ENCODE measurements at places on chromosomes 2 and 18.

- DNase-seq: no peak
Observed at GRCh38 chr2:39290433-39290832, 46.7 kb upstream of the CDKL4 start.

GRCh38 chr2:164511738-164512137 lies 109.5 kb downstream of the GRB14 start:
- DNase-seq: no peak

- DNase-seq: no peak
Observed at GRCh38 chr2:27707462-27708256, 44.0 kb downstream of the SLC4A1AP start.

DNA sequence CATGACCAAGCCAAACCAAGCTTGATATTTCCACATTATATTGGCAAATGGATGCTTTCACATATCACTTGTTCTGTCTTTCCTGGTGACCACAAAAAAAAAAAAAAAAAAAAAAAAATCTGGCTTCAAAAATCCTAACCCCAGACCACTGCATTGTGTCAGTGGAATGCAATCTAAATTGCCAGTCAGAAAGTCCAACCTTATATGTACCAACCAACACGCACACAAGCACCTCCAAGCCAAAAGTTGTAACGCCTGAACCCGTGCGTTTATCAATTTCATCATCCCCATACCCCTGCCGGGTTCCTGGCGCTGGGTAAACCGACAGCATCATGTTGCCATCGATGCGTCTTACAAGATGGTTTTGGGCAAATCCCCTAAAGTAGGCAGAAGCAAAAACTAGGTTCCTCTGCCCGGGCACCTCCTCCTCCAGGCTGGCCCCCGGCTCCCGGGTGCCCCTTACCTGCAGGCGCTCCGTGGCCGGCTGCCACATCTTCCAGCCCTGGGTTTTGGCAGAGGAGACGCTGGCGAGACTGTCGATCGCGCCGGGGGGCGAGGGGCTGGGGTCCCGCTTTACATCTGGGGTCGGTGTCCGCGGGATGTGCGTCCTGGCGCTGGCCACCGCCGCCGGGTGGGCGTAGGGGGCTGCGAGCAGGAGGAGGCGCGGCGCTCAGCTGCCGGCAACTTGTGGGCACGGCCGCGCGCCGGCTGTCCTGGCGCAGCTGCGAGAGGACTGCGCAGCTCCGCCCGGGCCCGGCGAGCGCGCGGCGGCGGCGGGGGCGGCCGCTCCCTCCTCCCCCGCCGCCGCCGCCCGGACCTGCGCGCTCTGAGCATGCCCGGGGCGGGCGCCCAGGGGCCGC lies at the start of gene PID1:
TSS of gene PID1 (minus strand) at position 737 of the 860 bp plus-strand sequence. CDS start at position 493, 244 bp downstream.
- DNase-seq: no peak

DNA sequence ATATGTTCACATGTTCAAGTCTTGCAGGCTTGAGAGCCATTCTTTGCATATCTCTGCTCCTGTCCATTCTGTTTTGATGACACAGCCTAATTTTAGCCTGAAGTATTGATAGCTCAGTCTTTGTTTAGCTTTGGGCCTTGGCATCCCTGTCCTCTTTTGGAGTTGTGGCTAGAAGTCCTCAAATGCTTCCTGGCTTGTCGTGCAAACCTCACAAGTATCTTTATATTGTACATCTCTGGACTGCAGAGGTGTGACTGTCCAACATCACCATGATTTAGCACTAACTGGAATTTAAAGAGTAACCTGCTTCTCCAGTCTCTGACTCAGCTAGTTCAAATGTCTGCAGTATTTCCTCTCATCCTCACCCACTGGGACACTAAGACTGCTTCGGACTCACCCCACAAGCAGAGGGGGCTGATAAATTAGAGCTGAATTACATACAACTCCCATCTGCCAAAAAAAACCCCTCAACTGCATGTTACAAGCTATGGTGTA lies 11.7 kb downstream of the PFN4 start:
- DNase-seq: no peak

- no peak for DNase-seq
Observed at GRCh38 chr2:234199996-234200395, 149.5 kb downstream of the SPP2 start.

GRCh38 chr2:228690681-228691080 lies 509.2 kb upstream of the SPHKAP start:
- no peak for DNase-seq

DNA sequence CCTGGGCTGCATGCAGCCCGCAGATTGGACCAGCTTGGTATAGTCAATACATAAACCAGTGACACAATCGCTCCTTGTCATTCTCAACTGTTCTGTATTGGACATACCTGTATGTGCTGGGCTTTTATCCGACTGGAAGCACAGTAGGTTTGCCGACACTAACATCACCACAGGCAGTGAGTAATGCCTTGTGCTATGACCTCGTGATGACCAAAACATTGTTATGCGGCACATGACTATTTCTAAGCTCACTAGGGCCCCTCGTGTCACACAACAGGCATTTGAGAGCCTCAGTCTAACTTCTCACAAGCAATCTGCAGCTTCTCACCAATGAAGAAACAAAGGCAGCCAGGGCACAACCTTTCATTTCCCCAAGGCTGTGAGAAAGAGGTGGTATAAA lies 320.8 kb downstream of the AFF3 start:
- DNase-seq: no peak

- no peak for DNase-seq
Observed at GRCh38 chr2:127463155-127463991, 45.1 kb downstream of the PROC start.

- no peak for DNase-seq
Observed at GRCh38 chr2:156473445-156473844, 37.3 kb downstream of the GPD2 start.

- DNase-seq: no peak
Observed at GRCh38 chr2:99818842-99819241, 323.5 kb downstream of the AFF3 start.

- no peak for DNase-seq
Observed at GRCh38 chr2:62293490-62294271, 97.8 kb downstream of the B3GNT2 start.

DNA sequence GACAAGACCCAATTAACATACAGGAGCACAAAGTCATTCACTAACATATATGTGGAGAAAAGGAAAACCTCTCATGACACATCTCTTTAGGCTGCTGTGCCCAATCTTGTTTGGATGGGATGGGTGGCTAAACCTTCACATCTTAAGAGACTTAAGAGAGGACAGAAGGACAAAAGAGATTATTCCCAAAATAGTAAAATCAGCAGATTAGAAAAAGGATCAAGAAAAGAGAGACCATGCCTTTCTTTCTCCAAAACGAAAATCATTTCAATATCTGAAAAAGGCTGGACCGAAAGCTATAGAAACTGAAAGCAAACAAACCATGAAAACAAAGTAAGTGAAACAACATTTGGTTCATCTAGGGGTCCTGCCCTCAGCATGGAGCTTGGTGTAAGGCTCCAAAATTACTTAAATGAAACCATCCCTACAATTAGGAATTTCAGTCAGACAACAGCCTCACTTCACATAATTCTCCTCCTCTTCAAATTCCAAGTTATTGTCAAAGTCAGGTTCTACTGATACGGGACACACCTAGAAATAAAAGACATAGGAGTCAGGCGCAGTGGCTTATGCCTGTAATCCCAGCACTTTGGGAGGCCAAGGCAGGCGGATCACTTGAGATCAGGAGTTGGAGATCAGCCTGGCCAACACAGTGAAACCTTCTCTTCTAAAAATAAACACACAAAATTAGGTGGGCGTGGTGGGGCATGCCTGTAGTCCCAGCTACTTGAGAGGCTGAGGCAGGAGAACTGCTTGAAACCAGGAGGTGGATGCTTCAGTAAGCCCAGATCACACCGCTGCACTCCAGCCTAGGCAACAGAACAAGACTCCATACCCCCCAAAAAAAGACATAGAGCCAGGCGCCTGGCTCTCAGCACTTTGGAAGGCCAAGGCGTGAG lies 5.2 kb downstream of the STARD7 start:
- DNase-seq: no peak

GRCh38 chr18:35755369-35755768 lies 173.8 kb downstream of the GALNT1 start:
- no peak for DNase-seq

GRCh38 chr2:144990661-144991060 lies 470.7 kb upstream of the ZEB2 start:
- DNase-seq: no peak

GRCh38 chr2:101012706-101013181 lies 10.7 kb downstream of the RPL31 start:
- DNase-seq: no peak

GRCh38 chr2:109463236-109463635 lies 150.5 kb downstream of the SEPTIN10 start:
- DNase-seq: no peak

GRCh38 chr2:216850665-216851322 lies 9.1 kb downstream of the TNP1 start:
- no peak for DNase-seq

- no peak for DNase-seq
Observed at GRCh38 chr2:96792772-96793749, 23.0 kb upstream of the CNNM3 start.

GRCh38 chr2:237653776-237654558 lies 26.6 kb downstream of the LRRFIP1 start:
- no peak for DNase-seq

- no peak for DNase-seq
Observed at GRCh38 chr18:7879717-7880116, 312.6 kb downstream of the PTPRM start.

GRCh38 chr2:196725218-196725617 lies 74.3 kb downstream of the GTF3C3 start:
- DNase-seq: peak; percentile 33

DNA sequence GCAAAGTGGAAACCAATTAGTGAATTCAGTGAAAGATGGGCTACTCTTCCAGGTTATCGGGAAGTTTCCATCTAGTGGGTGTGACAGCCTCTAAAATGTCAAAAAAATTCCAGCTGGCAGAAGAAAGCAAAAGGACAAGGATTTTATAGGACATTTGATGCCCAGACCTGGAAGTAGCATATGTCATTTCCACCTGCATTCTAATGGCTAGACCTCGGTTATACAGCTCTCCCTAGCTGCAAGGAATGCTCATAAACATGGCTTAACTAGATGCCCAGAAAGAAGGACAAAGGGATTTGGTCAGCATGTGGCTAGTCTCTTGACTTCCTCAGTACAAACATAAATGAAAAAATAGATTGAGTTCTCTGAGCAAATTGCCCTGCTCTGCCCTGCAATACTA lies 215.4 kb downstream of the NYAP2 start:
- DNase-seq: no peak

DNA sequence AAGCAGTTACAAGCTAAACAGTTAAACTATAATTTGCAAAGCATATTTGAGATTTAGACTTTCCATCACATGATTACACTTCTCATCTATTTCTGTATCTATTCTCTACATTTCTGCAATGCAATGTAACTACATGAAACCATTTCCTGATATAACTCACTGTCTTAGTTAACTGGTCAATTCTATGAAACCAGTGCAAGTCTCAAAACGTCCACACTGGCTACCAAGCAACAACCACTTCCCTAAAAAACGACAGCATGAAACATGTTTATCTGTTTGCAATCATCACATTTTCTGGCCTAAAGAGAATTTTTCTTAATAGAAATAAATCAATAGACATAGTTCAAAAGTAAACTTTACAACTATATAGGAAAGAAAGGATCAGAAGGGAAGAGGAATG lies 17.4 kb downstream of the FECH start:
- DNase-seq: no peak

- DNase-seq: no peak
Observed at GRCh38 chr2:193521523-193521922, 1326.8 kb upstream of the TMEFF2 start.

DNA sequence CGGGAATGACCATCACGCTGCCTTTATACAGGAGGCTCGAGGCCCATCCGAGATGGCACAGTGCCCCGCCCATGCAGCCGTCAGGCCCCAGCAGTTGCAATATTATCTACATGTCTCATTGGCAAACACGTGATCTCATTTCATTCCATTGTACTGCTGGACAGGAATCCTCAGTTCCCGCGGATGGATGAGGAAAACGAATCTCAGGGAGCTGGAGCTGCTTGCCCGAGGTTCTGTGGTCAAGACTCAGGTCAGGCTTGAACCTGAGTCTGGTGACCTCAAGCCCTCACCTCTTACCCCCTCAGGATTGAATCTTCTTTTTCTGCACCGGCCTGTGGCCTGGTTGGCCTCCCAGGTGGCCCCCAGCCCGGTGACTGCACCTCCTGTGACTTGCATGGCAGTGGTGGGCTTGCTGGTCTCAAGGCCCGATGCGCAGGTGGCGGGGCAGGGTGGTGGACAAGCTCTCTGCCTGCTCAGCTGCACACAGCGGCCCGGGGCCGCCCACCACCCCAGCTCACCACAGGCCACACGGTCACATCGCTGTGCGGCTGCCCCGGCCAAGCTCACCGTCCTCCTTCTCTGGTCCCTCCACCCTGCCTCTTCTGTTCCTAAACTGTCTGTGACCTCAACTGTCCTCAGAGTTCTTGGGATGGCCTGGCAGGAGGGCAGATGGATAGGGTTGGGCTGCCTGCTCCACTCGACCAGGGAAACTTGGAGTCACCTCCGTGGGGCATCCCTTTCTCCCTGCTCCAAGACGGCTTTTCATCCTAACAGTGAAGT lies 52.0 kb upstream of the HS6ST1 start:
- DNase-seq: no peak

- DNase-seq: no peak
Observed at GRCh38 chr2:5587766-5588165, 104.4 kb upstream of the SOX11 start.

DNA sequence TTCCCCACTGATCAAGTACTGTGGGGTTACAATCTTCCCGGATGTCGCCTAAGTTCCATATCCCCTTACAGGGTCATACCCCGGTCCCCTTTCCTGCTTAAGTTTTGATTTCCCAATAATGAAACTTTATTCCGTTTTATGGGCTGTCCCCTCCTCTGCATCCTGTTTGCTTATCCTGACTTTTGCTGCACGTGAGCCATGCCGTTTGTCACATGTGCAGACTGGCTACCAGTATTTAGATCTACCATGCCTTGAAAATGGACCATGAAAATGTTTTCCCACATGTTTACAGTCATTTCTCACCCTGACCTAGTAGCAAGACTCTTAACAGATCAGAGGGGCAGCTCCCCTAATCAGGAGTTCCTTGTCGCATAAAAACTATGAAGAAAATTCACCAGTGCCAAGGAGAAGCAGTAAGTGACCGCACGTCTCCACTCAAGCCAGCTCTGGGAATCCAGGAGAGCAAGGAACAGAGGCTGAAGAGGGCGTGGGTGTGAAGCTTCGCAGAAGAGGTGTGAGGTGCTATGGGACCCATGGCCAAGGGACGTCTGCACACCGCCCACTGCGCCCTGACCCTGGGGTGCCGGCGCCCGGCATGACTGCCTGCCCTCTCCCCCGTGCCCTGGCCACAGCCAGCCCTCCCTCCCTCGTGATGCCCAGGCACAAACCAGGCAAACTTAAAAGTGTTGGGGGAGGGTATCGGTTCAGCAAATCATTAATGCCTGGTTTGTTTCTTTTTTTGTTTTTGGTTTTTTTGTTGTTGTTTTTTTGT lies 440.8 kb upstream of the SALL3 start:
- no peak for DNase-seq

GRCh38 chr2:70104231-70105111 lies 17.2 kb downstream of the PCBP1 start:
- no peak for DNase-seq

GRCh38 chr2:213161759-213162515 lies 10.5 kb upstream of the IKZF2 start:
- DNase-seq: no peak

- no peak for DNase-seq
Observed at GRCh38 chr2:201196803-201197202, 13.9 kb downstream of the CASP10 start.

GRCh38 chr2:199988151-199988550 lies 32.8 kb downstream of the MAIP1 start:
- no peak for DNase-seq

- DNase-seq: no peak
Observed at GRCh38 chr2:42923580-42924417, 131.4 kb upstream of the HAAO start.

- DNase-seq: no peak
Observed at GRCh38 chr2:109523536-109524361, 90.0 kb downstream of the SEPTIN10 start.

Measured in D721Med (cell line).